ENCODE measurements at places on chromosomes 1 and 21. TPM values are rescaled to one million over a fixed set of nuclear protein-coding genes. Genes with fewer than 3 reads are reported as not detected.

TMCC2 gene
- polyA plus RNA-seq = 0.59 TPM

LEFTY2 gene
- polyA plus RNA-seq = not detected

KCNE1 gene
- 0.04 TPM for polyA plus RNA-seq

C2CD4D gene
- 0.19 TPM for polyA plus RNA-seq

GLRX2 gene
- 16.2 TPM for polyA plus RNA-seq

RXRG gene
- polyA plus RNA-seq = 0.08 TPM

CD1B gene
- polyA plus RNA-seq = 0.13 TPM

PLK3 gene
- 58.1 TPM for polyA plus RNA-seq

CATSPERE gene
- 0.14 TPM for polyA plus RNA-seq

C4BPA gene
- not detected for polyA plus RNA-seq

SPRR2F gene
- 104 TPM for polyA plus RNA-seq

CFH gene
- polyA plus RNA-seq = 15.7 TPM

E2F2 gene
- 5.4 TPM for polyA plus RNA-seq

ETV3L gene
- polyA plus RNA-seq = not detected

LINGO4 gene
- polyA plus RNA-seq = 0.08 TPM

OR2AK2 gene
- not detected for polyA plus RNA-seq

OR6K2 gene
- not detected for polyA plus RNA-seq

ERVH48-1 gene
- 0.01 TPM for polyA plus RNA-seq

KRTCAP2 gene
- polyA plus RNA-seq = 260 TPM

PTPRU gene
- polyA plus RNA-seq = 3.7 TPM

SPATA17 gene
- polyA plus RNA-seq = 0.13 TPM

CCDC185 gene
- 0.04 TPM for polyA plus RNA-seq

UBE2G2 gene
- 30.4 TPM for polyA plus RNA-seq

TMEM82 gene
- polyA plus RNA-seq = not detected

ARMH1 gene
- polyA plus RNA-seq = 1.1 TPM

CACNA1S gene
- polyA plus RNA-seq = not detected

SRGAP2 gene
- 6.6 TPM for polyA plus RNA-seq
